RKO (cell line): ENCODE measurements at places on chromosomes 1 and 21.
A peak's percentile ranks its signal among the peaks of the same experiment; 100 is the strongest.

DNA sequence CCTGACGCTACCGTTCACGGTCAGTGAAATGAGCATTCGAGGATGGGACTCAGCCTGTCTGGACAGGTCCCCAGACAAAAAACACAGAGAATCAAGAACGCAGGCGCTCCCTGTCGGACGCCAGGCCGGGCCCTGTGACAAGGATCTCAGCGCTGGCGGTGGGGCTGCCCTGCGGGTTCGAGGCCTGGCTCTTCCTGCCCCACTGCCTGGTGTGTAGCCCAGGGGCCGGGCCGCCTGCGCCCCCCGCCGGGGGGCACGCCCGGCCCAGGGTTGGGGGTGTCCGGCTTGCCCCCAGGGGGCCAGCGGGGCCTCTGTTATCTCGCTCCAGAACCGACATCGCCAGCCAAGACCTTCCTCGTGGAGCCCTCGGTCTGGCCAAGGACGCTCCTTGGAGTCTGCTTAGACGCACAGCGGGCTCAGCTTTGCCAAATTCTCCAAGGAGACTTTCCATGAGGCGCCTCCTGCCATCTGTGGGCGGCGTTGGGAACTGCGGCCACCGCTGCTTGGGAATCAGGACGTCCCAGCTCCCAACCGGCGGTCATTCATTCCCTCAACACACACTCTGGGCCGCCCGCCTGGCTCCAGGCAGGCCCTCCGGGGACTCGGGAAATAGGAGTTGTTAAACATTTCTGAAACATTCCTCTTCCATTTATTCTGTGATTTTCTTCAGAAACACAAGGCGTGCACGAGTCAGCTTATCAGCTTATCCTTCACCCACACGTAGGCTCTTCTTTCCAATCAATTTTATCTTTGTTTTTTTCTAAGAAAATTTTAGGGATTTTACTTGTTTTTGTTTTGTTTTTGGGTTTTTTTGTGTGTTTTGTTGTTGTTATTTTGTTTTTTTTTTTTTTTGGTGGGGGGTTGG lies 11.3 kb upstream of the RIPK4 start:
- DNase-seq: peak; percentile 77

- DNase-seq: peak; percentile 6
These were observed 452.9 kb upstream of the BEND5 start for GRCh38 chr1:49229555-49229954.

DNA sequence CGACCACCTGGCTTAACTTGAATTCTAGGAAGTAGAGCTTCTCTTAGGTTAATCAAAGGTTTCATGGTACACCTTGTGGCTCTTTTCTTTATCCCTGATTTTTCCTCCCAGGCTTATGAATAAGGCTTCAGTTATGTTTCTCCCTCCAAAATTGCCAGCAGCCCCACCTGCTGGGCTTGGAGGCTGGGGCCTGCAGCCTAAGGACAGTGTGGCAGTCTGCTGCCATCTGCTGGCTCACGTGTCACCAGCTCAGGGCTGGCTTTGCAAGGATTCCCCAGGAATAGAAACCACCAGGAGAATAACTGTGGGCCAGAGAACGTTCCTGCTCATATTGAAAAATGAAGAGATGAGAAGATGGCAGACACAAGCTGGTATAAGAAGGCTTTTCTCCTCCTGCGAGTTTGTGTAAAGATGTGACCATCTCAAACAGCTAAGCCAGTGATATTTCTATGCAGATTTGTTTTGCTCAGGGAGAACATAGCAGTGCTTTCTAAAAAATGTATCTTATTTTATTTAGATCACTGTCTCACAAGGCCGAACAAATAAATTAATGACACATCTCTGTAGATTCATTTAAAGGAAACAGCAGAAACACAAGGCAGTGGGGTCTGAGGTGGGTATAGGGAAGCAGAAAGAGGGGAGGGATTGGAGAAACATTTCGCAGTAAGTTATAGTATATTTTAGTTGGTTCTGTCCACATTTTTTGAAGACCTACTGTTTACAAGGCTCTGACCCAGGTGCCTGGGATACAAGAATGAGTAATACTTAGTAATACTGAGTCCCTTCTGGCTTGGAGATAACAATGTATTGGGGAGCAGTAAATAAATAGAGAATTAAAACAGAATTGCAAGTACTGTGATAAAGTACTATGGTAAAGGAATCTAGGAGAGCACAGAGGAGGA lies 291.1 kb upstream of the SGIP1 start:
- DNase-seq: peak; percentile 91

GRCh38 chr1:3899754-3900149 lies 320 bp downstream of the C1orf174 start:
- DNase-seq: no peak

GRCh38 chr1:69451196-69451595 lies 116.5 kb upstream of the LRRC7 start:
- no peak for DNase-seq

- no peak for DNase-seq
These were observed 1.1 kb downstream of the WNT3A start for GRCh38 chr1:228007801-228008341.
